ENCODE measurements at places on chromosomes 1 and 21.

GRCh38 chr1:15740924-15741850, 1.1 kb upstream of the TMEM82 start:
- peak; percentile 84 for DNase-seq

- peak; percentile 24 for DNase-seq
Observed at GRCh38 chr1:223628233-223629125, 37.0 kb downstream of the CAPN8 start.

GRCh38 chr1:174247472-174247871, 88.2 kb downstream of the RABGAP1L start:
- DNase-seq = no peak

GRCh38 chr1:145901312-145902021, 8.4 kb downstream of the ITGA10 start:
- DNase-seq = no peak

DNA sequence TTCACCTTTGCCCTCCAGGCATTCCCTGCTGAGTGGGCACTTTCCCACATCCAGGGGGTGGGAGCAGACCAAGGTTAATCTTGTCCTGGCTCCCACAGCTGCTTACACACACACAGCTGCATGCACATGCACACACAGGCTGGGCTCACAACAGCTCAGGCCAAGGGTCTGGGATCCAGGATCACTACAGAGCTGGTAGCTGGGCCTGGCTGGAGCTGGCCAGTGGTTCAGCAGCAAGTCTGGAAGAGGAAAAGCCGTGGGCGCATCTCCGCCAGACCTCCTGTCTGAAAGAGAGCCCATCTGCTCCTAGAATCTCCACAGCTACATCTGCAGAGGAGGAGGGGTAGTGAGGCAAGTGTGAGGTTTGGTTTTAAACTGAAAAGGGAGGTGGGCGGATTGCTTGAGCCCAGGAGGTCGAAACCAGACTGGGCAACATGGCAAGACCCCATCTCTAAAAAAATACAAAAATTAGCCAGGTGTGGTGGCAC, 3.8 kb downstream of the CDK18 start:
- DNase-seq = no peak

- DNase-seq = no peak
Observed at GRCh38 chr1:57294177-57294576, 129.7 kb downstream of the DAB1 start.

GRCh38 chr1:31886866-31887265, 51.3 kb downstream of the PTP4A2 start:
- DNase-seq = no peak

GRCh38 chr1:226644541-226645176, 94.4 kb downstream of the ITPKB start:
- DNase-seq = no peak

GRCh38 chr1:228194436-228194835, 13.4 kb upstream of the OBSCN start:
- no peak for DNase-seq

DNA sequence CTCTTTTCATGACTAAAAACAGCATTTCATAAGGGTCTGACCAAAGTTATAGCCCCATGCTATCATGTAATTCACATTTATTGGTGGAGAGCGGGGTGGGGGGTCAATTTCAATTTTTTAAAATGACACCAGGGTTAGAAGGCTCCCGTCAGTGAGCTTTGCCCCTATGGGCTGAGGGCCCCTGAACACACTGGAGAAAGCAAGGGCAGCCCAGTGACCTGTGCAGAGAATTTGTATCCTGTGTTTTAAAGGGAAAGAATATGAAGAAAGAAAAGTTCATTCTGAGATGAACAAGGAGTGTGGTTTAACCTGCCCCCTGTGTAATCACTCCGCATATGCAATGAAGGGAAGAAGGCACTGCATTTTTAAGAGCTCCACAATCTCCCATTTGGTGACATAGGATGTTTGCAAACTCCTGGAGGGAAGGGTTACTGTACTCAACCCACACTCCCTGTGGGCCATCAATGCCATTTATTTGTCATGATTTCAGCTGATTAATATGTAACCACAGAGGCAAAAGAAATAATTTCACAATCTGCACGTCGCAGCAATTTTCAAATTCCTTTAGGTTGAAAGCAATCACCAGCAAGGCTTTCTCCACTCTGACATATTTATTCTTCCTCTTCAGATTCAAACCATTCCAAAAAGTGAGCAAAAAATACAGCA, 95.6 kb downstream of the ZNF281 start:
- DNase-seq = no peak

DNA sequence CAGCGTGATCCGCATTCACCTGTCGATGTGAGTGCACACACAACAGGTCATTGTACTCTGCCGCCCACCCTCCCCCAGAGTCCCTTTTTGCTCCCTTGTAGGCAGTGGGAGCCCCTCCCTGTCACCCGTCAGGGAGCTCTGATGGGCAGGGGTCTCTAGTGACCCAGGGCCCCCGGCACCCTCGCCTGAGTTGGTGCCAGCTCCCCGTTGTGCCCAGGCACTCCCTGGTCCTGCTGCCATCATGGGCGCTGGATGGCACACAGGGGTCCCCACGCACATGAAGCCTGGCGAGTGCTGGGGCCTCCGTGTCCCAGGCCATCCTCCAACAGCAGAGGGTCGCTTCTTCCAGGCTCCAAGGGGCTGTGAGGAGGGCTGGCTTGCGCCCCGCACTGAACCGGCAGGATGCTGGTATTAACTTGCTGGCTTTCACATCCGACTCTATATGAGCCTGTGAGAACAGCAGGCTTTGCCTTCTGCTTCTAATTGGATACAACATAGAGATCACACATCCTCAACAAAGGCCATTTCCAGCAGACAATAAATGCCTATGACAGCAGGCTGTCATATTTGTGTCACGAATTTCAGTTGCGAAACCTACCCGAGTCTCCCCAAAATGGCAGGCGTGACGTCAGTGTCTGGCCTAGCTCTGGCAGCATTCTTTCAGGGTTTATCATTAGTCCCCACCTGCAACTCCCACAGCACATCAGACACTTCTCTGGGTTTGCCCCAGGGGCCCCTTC, 35.4 kb downstream of the KIAA1614 start:
- no peak for DNase-seq

DNA sequence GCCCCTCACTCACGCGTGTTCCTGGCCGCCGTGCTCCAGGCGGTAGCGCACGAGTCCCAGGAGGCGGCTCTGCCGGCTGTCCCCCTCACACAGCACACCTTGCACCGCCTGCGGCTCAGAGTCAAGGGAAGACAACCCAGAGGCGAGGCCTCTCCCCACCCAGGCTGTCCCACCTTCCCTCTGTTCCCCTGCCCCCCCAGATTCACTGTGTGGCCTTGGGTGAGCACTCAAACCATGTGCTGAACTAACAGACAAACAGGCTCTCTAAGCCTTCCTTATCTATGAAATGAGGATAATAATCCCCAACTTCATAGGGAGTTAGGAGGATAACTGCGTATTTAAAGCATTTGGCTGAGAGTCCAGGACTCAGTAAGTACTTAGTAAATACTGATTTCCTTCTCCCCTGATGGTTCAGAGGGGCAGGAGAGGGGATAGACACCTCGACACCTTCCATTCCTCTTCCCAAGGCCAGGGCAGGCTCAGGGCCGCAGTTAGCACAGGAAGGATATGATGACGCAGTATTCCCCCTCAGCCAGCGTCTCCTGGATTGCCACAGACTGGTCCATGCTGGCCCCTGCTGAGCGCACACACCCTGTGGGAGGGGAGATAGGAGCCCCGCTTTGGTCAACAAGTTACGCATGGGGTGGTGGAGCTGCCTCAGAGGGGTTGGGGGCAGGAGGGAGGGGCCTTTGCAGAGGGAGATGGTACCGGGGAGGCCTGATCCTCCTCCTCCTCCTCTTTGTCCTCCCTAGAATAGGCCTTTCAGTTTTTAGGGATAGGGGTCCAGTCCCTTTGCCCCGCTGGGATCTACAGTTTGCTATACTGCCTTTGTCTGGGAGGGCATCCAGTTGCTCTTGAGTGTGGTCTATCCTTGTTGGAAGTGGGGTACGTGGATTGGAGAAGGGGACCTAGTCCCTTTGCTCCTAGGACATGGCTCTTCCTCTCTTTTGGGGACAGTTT, 830 bp downstream of the INPP5B start:
- DNase-seq = no peak

- DNase-seq = no peak
Observed at GRCh38 chr1:160374306-160375110, 7.6 kb downstream of the NHLH1 start.

- DNase-seq = no peak
Observed at GRCh38 chr1:37795340-37796125, 1.9 kb downstream of the MANEAL start.

- DNase-seq = no peak
Observed at GRCh38 chr1:112316254-112316913, 79.6 kb upstream of the CTTNBP2NL start.

GRCh38 chr1:244324176-244324883, 127.4 kb downstream of the ADSS2 start:
- no peak for DNase-seq

Measured in LoVo (cell line).